ENCODE measurements at places on chromosomes 7 and 10.

GRCh38 chr10:33966946-33967345 lies 632.5 kb upstream of the NRP1 start:
- no peak for DNase-seq

- peak; percentile 54 for DNase-seq
Measured at GRCh38 chr7:34165927-34166550, 260.7 kb downstream of the BMPER start.

DNA sequence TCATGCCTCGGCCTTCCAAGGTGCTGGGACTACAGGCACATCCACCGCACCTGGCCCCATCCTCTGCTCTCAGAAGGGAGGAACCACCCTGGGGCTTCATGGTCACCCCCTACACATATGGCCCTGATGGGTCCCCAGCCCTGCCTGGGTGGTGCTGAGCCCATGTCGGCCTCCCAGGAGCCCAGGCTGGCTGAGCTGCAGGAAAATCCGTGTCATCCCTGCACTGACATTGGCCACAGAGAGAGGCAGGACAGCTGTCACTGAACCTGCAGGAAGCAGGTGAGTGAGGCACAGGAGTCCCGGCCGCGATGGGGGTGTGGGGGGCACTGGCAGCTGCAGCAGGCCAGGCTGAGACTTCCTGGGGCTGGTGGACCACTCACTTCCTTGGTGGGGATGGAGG lies 8.0 kb downstream of the GRIFIN start:
- DNase-seq = no peak

DNA sequence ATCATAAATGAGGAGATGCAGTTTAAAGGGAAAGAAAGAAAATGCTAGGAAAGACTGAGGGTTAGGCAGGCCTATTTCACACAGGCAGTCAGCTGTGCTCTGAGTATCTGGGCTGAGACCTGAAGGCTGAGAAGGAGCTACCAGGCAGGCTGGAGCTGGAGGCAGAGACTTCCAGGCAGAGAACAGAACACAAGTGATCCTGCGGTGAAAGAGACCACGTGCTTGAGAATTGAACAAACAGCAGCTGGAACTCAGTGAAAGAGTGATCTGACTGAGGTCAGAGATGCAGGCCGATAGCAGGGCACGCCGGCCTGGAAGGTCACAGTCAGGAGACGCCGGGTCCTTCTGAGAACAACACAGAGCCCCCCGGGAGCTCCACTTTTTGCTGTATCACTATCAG lies 147.8 kb downstream of the ADAM12 start:
- peak; percentile 44 for DNase-seq

DNA sequence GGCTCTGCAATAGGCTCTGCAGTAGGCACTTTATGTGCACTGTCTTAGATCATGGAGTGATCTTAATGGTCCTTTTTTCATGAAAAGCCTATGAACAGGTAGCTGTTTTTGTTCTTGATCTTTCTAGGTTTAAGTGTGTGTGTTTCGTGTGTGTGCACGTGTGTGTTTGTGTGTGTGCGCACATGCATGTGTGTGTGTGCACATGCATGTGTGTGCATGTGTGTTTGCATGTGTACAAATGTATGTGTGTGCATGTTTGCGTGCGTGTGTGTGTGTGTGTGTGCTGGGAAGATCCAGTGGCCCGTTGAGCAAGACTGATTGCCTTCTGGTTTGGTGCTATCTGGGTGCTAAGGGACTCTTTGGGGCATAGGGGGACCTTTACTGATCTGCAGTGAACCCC lies 334.8 kb downstream of the GLRX3 start:
- DNase-seq = no peak

DNA sequence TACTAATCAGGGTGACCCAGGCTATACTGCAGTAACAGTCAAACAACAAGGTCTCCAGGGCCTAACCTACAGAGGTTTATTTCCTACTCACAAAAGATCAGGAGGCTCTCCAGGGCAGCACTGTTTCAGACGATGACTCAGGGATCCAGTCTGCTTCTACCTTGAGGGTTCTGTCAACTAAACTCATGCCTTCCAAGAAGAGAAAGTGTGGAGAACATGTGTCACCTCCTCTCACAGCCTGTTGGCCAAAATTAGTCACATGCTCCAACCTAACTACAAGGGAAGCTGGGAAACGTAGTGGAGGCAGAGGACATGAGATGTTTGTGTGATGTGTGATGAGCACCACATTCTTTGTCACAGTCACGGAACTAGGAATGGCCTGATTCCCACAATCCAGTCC lies 14.7 kb upstream of the INA start:
- peak; percentile 9 for DNase-seq

DNA sequence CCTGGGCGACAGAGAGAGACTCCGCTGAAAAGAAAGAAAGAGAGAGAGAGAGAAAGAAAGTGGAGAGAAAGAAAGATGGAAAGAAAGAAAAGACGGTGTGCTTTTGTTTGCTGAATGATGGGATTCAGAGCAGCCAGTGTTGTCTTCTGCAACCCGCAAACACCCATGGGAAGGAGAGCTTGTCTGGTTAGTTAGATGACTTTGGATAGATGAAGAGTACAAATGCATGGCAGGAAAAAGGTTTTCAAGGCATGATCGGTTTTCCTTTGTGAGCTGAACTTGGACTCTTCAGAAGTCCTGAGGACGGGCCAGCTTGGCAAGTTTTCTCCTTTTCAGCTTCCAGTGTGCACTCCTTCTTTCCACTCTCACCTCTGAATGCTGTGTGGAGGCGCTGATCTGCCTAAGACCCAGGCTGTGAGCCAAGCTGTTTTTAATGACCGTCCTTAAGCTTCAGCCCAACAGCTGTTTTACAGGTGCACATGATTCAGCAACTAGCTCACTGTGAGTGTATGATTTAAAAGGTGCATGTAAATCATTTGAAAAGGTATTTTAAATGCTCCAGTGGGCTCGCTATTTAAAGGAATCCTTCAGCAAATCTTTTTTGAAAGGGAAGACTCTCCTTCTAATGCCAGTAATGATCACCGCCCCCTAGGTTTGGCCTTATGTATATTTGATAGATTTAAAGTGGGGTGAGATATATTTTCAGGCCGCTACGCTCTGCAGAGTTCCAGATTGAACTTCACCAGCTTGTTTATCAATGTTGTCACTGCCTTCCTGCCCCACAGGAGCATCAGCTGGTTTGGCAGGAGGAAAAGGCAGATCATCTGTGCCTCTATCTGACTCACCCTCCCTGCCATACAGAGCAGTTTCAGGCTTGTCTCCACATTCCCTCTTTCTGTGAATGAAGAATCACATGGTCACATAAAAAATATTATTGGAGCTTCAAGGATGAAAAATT lies 115.0 kb downstream of the PLXDC2 start:
- peak; percentile 63 for DNase-seq

GRCh38 chr7:151008511-151009323 lies 15.6 kb downstream of the ATG9B start:
- DNase-seq = peak; percentile 59

DNA sequence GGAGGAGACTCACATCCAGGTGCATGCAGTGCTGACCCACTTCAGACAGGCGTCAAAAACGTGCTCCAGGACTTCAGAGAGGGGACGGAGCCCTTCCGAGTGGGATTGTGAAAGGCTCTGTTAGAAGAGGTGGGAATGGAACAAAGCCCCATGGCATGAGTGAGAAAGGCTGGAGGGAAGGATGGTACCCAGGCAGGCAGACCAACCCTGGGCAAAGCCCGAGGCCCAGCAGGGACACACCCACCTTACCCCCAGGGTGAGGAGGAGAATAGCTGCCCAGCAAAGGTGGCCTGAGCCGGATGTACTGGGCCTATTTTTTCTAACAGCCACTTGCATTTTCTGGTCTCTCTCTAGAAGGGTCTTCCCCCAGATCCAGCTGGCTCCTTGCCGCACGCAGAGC lies 14.8 kb downstream of the CHAT start:
- DNase-seq = no peak
